ENCODE measurements at places on chromosomes 3 and 15.

DNA sequence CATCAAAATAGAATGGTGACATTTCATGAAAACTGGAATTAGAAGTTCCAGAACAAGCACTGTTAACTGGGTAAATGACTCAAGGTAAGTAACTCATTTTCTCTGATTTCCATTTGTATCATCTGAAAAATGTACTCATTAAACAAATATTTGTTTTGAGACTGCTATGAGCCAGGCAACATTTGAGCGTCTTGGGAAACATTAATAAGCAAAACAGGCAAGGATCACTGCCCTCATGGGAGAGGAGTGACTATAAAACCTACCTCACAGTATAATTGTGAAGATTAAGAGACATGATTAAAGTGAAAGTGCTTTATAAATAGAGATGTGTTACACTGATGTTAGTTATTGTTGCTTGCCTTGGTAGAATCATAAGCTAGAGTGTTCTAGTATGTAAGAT is 711.8 kb upstream of the UBE2E2 start:
- DNase-seq = no peak

- no peak for DNase-seq
These were observed 361.9 kb upstream of the KCNMB2 start for GRCh38 chr3:178174201-178174915.

DNA sequence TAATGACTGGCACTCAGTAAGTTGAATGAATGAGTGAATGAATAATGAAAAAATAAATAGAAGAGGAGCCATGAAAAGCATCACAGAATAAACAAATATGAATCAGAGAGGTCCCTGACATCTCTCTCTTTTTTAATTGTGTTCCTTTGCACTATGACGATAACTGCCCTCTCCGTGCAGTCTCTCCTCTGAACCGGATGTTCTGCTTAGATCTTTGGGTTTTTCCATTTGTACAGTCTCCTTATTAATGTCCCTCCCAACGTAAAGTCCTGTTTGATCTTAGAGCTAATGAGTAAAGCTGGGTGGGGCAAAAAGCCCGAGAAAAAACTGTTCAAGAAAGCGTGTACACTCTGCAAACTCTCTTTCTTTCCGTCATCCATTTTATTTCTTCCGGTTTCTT is 28.3 kb upstream of the BHLHE40 start:
- DNase-seq = no peak

- DNase-seq = no peak
These were observed 84.1 kb downstream of the ATG7 start for GRCh38 chr3:11356269-11356668.

- no peak for DNase-seq
These were observed 4.9 kb downstream of the MGLL start for GRCh38 chr3:127817406-127817841.
